ENCODE measurements at places on chromosomes 6 and 20.

GRCh38 chr6:53330137-53330536 is 18.6 kb downstream of the ELOVL5 start:
- DNase-seq, result no peak

DNA sequence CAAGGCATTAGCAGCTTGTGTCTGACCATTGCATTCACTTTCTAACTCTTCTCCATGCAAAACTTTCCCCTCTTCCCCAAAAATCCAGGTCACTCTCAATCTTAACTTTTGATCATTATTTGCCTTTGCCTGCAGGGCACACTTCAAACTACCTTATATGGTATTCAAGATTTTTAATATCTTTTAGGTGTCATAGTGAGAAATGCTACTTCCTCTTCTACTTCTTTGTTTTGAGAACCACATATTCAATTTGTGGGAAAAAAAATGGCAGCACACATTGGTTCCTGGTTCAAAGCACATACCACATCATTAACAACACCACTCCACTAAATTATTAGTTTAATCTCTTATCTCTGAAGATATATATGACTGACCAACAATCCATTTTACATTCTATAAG is 1267.0 kb upstream of the CITED2 start:
- DNase-seq, result no peak

- no peak for DNase-seq
These were observed 117.4 kb downstream of the BTBD9 start for GRCh38 chr6:38522322-38522721.

DNA sequence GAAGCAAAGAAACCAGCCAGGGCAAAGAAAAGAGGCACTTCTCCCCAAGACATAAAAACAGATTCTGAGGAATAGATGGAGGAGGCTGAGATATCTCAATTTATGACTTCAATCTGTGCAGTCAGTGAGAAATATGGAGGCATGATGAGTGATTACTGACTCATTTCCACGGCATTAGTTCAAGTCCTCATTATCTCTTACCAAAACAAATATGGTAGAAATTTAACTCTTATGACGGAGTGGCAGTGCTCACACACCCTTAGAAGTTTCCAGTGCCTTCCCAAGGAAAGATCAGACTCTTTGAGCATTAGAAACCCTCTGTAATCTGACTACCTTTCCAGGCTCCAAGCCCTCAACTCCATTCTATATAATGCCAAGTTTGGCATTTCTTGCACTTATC is 364.1 kb downstream of the ARHGAP18 start:
- no peak for DNase-seq

DNA sequence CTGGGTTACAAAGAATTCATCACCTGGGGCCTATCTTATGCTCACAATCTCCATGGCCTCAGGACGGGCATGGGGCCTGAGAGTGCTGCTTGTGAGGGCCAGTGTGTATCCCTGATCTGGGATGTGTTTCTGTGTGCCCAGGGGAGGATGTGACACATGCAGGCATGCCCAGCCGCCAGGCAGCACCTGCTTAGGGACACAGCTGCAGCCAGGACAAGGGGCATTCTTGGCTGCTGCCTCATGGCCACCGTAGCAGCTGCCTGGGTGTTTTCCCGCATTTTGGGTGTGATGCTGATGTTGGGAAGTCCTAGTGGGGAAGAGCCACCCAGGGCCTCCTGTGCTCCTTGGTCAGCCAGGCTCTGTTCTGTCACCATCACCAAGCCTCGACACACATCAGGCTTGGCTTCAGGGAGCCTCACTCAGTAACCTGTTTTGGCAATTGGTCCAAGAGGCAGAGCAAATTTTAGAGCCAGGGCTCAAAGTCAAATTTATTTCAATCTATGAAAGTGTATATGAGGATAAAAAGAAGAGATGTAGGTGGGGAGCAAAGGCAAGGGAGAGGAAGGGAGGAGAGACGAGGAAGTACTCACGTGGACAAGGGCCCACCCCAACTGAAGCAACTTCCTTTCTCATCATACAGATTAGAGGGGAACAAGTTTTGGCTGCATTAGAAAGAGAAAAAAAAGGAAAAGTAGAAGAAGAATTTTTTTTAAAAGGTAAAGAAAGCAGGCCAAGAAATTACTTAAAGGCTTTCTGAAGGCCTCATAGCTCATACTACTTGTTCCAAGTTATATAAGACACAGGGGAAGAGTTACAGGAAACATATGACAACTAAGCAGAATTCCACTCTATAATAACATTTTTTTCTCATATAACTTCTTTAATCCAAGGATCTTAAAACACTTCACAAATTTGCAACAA is 269.9 kb upstream of the SUPT3H start:
- no peak for DNase-seq

GRCh38 chr20:32370897-32371296 is 12.8 kb downstream of the ASXL1 start:
- DNase-seq, result no peak

DNA sequence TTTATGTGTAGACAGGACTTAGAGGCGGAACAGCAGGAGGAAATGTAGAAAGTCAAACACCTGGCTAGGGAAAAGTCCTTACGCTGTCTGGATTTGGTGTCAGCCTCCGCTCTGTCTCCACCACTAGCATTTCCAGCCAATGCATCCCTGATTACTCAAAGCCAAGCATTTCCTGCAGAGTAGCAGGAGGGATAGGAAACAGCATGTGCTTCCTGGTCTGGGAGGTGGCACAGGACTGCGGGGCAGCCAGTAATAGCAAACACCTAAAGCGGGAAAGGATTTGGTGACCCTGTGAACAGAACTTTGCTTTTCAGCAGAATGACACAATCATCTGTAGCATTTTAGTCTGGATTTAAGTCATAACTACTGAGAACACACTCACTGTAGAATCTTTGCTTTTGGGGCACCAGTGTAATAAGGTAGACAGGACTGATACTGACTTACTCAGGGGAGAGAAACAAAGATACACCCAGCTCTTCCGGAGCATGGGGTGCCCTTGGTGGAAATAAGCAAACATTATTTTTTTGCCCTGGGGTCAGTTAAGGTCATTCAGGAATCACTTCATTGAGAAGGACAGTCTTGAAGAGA is 133.3 kb upstream of the AHI1 start:
- no peak for DNase-seq

- no peak for DNase-seq
These were observed 18.2 kb downstream of the FERMT1 start for GRCh38 chr20:6104493-6105188.

GRCh38 chr20:50866831-50867230 is 64.4 kb downstream of the ADNP start:
- no peak for DNase-seq

GRCh38 chr6:52426667-52427066 is 6.5 kb downstream of the EFHC1 start:
- no peak for DNase-seq

- DNase-seq, result no peak
These were observed 6.7 kb downstream of the RWDD2A start for GRCh38 chr6:83199863-83200225.

GRCh38 chr6:54813892-54814291 is 32.7 kb upstream of the FAM83B start:
- no peak for DNase-seq

- no peak for DNase-seq
These were observed 103.5 kb upstream of the SIRPG start for GRCh38 chr20:1761116-1761515.

- peak; percentile 41 for DNase-seq
These were observed 4.2 kb downstream of the CLIC5 start for GRCh38 chr6:46011188-46012085.

All from T-helper 1 cell (primary cell).